Stimulated activated CD4-positive, alpha-beta T cell treated with anti-CD3 and anti-CD28 coated beads, Interleukin-12 subunit alpha, Interleukin-12 subunit beta, amount 100 ng/mL, for 48 hours (primary cell): ENCODE measurements at places on chromosomes 4 and X.

GRCh38 chrX:66016905-66017658 lies 22.8 kb downstream of the VSIG4 start:
- no peak for DNase-seq

GRCh38 chr4:123037804-123038203 lies 115.4 kb upstream of the NUDT6 start:
- no peak for DNase-seq

GRCh38 chr4:2361366-2362265 lies 56.8 kb downstream of the ZFYVE28 start:
- no peak for DNase-seq

DNA sequence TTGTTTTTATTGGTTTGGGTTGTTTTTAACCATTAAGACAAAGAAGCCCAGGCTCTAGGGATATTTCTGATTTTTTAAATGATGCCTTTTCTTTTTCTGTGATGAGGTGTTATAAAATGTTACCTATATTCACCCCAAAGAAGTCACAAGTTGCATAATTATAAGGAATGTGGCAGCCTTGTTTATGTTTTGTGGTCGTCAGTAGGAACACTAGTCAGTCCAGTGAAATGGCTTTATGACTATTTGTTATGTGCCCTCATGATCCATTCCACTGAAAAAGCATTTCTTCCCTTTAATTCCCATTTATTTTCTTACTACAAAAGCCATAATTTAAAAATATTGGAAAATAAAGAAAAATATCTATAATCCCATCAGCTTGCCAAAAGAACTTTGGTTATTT lies 34.4 kb downstream of the CC2D2A start:
- DNase-seq, result no peak

GRCh38 chr4:24475756-24476155 lies 108.6 kb downstream of the DHX15 start:
- DNase-seq, result no peak

- DNase-seq, result no peak
Observed at GRCh38 chr4:144967161-144967560, 130.8 kb downstream of the ANAPC10 start.

DNA sequence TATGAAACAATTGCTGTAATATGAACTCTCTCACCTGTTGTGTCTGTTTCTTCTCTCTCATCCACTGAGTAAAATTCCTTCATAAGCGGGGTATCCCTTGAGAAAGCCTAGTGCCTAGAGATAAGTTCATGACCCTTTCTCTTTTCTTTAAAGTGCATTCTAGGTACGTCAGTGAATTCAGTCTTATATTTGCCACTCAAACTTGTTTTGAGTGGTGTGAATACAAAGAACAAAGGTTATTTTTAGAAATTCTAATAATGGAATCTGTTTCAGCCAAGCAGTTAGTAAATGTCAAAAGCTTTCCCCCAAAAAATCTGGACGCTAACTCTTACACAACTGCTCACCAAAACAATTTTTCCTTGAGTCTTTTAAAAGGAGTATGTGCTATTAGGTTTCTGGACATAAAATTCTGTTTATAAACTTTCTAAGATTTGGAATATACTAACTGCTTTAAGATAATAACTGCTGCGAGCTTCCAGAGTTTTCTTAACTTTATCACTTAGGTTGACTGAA lies 112.0 kb downstream of the VEGFC start:
- DNase-seq, result no peak

DNA sequence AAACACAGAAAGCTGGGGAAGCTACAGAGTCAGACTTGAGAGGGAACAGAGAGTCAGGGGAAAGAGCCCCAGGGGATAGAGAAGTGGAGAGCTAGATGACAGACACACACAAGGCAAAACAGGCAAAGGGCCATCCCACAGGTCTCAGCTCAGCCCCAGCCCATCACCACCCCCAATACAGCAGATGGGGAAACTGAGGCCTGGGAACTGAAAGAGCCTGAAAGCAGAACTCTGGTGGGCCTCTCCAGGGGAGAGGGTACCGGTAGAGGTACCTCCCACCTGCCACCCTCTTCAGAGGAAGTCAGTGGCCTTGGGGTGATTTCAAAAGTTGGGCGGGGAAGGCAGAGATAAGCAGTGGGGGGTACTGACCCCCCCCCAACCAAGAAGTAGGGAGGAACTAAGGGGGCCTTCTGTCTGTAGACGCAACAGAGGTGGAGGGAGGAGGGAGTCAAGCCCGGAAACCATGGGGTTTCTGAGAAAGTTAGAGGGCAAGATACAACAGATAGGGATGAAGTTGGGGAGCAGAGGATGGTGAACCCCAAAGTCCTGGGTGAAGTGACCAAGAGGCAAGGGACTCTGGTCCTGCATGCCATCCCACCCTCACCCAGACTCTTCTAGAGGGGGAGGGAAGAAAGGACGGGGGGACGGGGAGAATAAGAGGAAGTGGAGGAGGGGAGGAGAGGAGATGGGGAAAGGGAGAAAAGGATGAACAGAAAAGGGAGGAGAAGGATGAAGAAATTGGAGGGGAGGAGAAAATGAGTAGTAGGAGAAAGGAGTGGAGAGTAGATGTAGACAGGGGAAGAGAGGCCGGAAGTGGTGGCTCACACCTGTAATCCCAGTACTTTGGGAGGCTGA lies 3.2 kb downstream of the GATA1 start:
- no peak for DNase-seq

DNA sequence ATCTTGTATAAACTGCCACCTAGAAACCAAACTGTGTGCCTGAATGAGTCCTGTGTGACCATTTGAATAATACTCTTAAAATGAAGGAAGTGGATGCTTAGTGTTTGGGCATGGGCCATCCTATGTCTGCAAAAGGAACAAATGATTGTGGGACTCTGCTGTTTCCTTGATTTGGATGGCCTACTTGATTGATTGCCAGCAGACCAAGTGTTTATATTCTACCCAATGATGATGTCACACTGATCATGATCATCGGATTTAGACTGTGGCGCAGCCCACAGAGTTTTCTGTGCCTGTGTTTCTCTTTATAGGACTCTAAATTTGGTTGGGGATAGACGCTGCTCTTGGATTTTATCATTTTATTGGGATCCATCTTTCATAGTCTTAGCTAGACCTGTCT lies 4.4 kb downstream of the SEPTIN11 start:
- DNase-seq, result no peak

GRCh38 chrX:28135378-28136047 lies 154.3 kb upstream of the DCAF8L1 start:
- no peak for DNase-seq

DNA sequence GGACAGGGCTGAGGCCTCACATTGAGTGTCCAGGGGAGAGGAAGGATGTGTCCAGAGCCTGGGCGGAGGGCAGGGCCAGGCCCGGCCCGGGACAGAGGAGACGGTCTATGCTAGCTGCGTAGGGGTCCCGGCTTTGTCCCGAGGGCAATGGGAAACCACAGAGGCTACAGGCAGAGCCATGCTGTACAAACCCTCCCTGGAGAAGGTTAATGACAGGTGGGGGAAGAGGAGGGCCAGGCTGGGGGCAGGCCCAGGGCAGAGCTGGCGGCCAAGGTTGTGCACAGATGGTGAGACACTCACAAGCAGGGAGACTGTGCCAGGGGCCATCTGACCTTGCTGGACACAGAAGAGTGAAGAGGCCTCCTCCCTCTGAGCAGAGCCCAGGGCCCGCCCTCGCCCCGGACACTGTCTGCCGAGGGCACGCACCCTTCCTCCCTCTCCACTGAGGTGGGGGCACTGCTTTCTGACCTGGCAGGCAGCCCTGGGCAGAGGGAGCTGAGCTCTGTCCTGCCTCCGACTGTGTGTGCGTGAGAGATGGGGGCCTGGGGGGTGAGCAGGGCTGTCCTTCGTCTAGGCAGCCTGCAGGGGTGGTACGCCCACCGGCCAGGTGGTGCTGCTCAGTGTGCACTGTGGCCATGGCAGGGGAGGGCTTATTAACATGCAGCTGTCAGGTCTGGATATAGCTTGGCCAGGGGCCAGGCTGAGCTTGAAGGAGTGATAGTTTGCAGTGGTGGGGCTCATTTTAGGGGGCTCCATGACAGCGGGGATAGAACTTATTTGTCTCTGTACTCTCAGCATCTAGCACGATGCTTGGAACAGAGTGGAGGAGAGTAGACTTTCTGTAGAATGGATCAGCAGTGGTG lies 75.7 kb upstream of the LRPAP1 start:
- no peak for DNase-seq

GRCh38 chr4:25807102-25807728 lies 55.6 kb downstream of the SEL1L3 start:
- DNase-seq, result no peak

- DNase-seq, result no peak
Observed at GRCh38 chr4:73841243-73841925, 4.9 kb downstream of the CXCL6 start.

DNA sequence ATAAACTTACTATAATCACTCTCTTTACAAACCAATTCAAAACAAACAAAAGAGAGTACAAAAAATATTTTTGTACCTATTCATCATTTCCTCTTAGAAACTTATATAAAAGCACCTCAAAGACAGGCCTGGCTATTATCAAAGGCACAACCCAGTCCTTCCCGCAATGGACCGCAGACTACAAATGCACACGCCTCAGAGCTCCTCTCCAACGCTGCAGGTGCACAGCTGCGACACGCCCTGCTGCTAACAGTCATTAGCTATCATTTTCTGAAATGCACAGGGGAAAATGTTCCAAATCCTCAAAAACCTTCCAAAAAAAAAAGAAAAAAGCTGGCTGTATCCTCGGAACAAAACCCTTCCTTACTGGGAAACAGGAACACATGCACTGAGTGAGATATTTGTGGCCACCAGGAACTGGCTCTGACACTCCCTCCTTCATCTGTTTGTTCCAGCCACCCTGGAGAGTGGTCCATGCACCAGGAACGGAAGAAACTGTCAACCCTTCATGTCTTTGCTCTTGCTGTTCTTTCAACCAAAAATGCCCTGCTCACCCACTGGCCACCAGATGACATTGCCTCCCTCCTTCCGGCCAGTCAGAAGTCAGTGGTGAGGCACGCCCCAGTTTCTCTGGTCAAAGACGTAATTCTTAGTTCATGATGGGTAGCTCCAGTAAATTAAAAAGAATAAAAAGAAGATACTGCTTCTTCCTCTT lies 16.7 kb downstream of the IRF2 start:
- DNase-seq, result no peak

DNA sequence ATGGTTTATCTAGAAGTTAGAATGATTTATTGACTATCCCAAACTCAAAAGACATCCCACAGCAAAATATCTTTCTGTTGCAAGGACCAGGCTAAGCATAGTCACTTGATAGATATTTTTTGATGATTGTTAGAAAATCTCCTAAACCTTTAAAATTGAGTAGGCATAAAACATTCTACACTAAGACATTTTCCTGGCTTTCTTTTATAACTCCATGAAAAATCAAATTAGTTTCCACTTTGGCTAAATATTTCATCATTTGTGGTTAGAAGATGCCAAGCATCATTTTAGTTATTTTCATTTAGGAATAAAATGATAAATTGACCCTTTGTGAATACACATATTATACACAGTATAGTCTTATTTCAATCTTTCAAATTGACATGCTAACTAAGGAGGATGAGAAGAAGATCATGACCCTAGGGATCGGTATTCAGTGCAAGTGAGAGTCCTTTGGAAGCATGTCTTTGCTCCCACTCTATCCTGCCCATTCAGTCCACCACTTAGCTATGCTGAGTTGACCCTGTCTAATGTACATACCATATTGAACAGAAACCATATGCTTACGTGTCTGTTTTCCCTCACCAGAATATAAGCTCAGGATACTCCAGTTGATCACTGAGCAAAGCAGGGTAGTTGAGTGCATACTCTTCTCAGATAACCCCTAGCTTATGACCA lies 136.6 kb upstream of the OTUD4 start:
- no peak for DNase-seq

DNA sequence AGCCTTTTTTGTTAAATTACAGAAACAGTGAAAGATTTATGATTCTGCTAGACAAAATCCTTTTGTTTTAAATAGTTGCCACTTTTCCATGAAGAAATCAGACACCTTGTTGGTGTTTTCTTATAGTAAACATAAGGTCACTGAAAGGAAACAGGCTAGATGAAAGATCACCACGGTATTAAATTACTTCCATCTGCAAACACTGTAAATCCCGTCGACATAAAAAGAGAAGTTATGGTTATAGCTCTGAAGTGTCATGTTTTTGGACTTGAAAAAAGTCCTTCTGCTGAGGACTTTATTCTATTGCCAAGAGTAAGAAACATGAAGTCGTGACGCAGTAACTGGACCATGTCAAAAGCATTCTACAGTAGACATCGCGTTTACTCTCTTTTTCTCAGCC lies 567.6 kb upstream of the SLIT2 start:
- no peak for DNase-seq

DNA sequence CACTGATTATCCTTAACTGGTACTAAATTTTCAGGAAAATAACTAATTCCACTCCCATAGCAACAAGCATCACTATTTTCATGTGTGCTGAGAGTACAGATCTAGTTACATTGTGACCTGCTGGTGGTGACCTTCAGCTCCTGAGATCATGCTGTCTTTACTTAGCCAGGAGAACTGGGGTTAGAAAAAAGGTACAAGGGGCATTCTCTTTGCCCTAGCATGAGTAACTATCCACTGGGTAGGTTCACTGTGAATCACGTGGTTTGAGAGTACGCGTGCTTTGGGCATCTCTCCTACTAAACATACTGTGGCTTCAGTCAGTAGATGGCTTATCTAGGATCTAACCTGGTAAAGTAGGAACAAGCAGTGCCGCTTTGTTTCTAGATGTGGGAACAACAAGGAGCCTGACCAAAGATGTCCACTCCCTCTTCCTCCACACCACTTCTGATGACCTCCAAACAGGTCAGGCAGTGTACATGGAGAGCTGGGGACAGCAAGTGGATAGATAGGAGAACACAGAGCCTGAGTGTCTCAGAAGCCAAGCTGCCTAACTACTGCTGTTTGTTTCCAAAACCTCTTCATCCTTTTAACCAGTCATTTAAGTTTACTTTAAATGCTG lies 90.2 kb downstream of the CBR4 start:
- no peak for DNase-seq

DNA sequence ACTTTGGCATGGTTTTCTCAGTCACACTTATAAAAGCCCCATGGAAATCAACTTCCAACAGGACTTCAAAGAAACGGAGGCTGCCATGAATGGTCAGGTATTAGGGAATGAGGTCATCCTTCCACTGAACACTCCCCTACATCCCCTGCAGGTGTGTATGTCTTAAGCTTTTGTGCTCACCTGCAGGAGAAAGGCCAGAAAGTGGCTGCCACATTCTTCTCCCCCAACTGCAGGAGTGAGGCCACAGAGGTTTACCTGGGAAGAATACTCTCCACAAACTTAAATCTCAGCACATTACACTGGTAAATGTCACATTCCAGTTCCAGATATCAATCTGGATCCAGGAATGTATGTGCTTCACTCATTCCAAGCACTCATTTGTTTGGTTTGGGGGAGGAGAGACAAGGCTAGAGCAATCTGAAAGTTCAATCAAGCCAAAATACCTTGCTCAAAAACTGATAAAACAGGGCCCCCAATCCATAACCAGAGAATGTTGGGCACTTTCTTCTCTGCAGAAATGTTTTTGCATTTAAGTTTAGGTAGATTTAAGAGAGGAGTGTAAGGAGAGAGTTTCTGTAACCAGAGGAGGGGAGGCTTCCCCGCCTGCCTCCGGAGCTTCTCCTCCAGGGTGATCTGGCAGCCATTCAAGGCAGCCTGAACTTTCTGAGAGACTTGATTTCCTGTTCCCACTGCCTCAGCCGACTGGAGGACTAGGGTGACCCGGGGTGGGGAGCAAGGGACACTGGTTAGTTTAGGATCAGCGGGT lies 15.4 kb downstream of the FAM9C start:
- no peak for DNase-seq

- no peak for DNase-seq
Observed at GRCh38 chr4:30825008-30825770, 105.0 kb downstream of the PCDH7 start.

GRCh38 chr4:108446556-108446955 lies 173.8 kb upstream of the RPL34 start:
- DNase-seq, result no peak

- DNase-seq, result no peak
Observed at GRCh38 chr4:107299646-107300045, 263.5 kb upstream of the DKK2 start.
